Dermis blood vessel endothelial cell (primary cell): ENCODE measurements at places on chromosomes 7 and 10. TPM values are rescaled to one million over a fixed set of nuclear protein-coding genes. Genes with fewer than 3 reads are reported as not detected.
A peak's percentile ranks its signal among the peaks of the same experiment; 100 is the strongest.

DNA sequence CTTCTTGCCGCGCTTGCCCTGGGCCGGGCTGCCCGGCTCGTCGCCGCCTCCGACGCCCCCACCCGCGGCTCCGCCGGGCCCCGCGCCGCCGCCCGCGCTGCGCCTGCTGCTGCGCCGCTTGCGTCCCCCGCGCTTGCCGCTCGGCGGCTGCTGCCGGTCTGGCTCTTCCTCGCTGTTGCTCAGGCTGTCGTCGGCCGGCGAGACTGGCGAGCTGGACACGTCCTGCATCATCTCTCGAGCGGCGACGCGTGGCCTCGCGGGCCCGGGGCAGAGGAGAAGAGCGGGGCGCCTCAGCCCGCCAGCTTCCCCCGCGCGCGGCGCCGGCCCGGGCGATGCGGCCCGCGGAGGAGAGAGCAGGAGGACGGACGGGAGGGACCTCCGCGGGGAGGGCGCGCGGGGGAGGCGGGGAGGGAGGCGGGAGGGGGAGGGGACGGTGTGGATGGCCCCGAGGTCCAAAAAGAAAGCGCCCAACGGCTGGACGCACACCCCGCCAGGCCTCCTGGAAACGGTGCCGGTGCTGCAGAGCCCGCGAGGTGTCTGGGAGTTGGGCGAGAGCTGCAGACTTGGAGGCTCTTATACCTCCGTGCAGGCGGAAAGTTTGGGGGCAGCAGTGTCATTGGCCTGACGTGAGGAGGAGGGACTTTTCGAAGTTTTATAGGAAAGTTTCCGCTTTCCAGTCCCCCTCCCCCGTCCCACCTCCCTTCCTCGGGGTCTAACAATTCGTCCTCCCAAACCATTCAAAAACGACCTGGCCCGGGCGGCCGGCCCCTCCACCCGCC is at the start of gene TWIST1:
TSS of gene TWIST1 (minus strand) at position 546 of the 779 bp plus-strand sequence. CDS start at position 231, 315 bp downstream.
- DNase-seq = peak; percentile 29

DNA sequence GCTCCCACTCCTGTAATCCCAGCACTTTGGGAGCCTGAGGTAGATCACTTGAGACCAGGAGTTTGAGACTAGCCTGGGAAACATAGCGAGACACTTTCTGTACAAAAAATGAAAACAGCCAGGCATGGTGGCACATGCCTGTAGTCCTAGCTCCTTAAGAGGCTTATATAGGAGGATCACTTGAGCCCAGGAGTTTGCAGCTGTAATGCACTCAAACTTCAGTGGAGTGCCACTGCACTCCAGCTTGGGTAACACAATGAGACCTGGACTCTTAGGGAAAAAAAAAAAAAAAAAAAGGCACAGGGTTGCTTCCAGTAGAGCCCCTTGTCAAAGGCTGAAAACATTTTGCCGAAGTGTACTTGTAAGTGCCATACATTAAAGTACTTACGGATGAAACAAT is 195.3 kb downstream of the PHTF2 start:
- no peak for DNase-seq

The AGMO gene
- 1.9 and 6.7 TPM in 2 replicates for total RNA-seq

The GTF2IRD1 gene
- 6.1 and 7.4 TPM in 2 replicates for total RNA-seq
